ENCODE measurements at places on chromosomes 3 and 15. TPM values are rescaled to one million over a fixed set of nuclear protein-coding genes. Genes with fewer than 3 reads are reported as not detected.

PKM gene
- 200 TPM for total RNA-seq

GRIP2 gene
- total RNA-seq = 0.84 TPM

SUSD5 gene
- 2.0 TPM for total RNA-seq

GRK7 gene
- 0.46 TPM for total RNA-seq

DNAJB11 gene
- 69.9 TPM for total RNA-seq

RYR3 gene
- 7.5 TPM for total RNA-seq

TF gene
- total RNA-seq = 17.0 TPM

- DNase-seq = no peak
Measured at GRCh38 chr15:29092376-29093064, 177.1 kb downstream of the NSMCE3 start.

- DNase-seq = no peak
Measured at GRCh38 chr3:179967622-179968021, 69.1 kb downstream of the PEX5L start.

GRCh38 chr3:55728461-55729100 lies 241.5 kb upstream of the WNT5A start:
- DNase-seq = no peak

DNA sequence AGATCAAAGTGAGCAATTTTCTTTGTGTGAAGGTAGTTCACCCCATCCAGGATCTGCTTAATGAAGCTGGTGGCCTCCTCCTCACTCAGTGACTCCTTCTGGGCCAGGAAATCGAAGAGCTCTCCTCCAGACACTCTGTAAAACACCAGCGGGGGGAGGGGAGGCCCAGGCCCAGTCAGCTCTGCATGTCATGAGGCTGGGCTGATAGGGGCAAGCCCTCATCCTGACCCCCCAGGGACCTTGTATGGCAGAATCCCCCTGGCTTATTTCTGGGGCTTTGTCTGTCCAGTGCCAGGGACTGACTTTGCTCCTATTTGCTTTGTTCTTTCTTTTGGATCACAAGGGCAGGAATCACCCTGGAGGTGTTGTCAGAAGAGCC lies 74.9 kb downstream of the DAPK2 start:
- no peak for DNase-seq

DNA sequence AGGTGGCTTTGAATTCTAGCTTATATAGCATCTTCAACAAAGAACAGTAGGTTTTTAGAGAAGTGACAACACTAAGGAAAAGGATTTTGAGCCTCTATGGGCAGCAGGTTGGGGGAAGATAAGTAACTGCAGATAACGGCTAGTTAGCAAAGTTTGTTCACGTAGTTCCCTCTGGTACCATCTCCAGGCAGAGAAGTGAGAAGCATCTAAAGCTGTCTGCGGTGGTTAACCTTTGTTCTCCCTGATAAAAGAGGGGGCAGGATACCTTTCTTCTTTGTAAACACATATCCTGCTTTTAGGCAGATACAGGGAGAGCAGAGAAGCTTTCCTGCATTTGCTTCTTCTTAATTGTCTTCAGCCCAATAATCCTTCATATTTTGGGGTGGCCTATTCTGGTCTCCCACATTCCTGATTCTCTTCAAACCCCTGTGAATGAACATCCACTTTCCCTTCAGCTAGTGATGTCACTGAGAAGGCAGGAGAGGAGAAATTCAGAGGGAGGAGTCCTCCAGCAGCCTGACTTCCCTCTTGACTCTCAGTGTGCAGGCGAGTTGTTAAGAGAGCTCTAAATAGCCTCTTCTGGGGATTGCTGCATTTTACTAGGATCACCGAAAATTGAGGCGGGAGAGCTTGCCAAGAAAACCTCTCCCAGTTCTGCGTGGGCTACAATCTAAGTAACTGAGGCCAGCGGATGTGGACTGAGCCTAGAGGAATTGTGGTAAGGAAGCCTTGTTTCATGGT lies 393.7 kb upstream of the C2CD4B start:
- DNase-seq = no peak

DNA sequence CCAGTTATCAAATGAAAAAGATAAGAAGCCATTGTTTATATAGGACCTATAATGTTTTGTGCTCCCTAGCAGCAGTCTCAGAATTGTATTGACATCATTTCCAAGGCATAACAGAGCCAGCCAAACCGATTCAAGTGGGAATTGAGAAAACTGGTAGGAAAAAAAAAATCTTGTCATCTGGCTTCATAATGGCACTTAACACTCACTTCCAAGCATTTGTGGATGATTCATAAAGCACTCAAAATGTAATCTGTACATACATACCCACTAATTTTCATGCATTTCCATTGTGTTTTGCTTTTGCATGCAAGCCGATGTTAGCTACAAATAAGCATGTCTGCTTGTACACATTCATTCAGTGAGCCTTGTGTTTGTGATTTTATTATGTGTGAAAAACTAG lies 18.6 kb upstream of the TRPC1 start:
- no peak for DNase-seq

DNA sequence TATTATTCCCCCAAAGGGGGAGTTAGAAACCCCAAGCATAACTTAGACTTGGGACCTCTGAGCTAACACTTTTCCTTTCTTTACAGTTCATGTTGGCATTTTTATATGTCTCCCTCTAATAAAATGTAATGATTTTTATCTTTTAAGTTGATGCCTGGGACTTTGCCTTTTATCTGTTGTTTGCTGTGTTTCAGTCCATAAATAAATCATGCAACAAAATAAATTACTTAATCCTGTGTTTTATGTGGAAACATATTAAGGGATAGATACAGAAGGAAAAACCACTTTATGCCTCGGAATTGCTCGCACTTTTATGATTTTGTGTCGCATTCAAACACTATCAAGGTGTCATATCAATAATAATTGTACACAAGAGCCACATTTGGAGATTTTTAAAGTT lies 93.7 kb upstream of the TBC1D5 start:
- no peak for DNase-seq

- DNase-seq = no peak
Measured at GRCh38 chr3:107543666-107544065, 20.9 kb downstream of the BBX start.

DNA sequence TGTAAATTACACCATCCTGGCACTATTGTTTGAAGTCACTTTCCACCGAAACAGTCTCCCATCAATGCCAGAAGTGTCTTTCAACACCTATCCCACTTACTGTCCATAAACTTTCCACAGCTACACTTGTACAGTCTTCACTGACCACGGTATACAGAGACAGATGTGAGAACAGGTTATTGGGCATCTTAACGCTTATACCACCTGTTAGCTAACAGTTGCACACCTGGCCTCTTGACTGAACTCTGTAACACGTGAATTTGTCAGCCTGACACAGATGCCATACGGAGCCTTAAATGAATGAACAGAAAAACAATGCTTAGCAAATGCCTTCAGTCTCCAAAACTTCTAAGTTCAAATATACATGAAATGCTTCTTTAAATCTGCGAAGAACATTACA lies 440.5 kb downstream of the SHQ1 start:
- no peak for DNase-seq

- DNase-seq = no peak
Measured at GRCh38 chr3:127908951-127909350, 6.1 kb upstream of the KBTBD12 start.

- DNase-seq = no peak
Measured at GRCh38 chr3:30984855-30985749, 90.6 kb upstream of the GADL1 start.

GRCh38 chr3:196273655-196274054 lies 13.9 kb downstream of the PCYT1A start:
- no peak for DNase-seq

GRCh38 chr15:33022629-33023028 lies 171.9 kb downstream of the FMN1 start:
- DNase-seq = no peak

GRCh38 chr3:87053553-87053952 lies 62.6 kb upstream of the VGLL3 start:
- DNase-seq = no peak

DNA sequence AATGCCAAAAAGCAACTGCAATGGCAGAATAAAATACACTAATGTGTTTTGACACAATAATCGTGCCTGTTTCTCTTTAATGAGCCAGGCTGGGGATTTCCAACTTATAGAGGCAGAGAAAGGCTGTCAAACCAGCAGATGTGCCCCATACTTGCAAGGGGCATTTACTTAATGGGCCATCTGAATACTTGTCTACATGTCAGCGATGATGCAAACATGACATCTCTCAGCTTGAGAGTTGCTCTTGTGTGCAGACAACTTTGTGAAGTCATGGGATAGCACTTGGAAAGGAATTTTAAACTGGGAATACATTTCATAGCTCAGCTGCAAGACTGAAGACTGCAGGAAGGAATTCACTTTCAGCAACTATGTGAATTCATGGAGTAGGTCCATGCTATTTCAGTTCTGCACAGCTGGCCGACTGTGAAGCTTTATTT lies 127.4 kb upstream of the ADAMTS9 start:
- DNase-seq = no peak

- DNase-seq = no peak
Measured at GRCh38 chr3:62622553-62623174, 249.3 kb upstream of the FEZF2 start.

DNA sequence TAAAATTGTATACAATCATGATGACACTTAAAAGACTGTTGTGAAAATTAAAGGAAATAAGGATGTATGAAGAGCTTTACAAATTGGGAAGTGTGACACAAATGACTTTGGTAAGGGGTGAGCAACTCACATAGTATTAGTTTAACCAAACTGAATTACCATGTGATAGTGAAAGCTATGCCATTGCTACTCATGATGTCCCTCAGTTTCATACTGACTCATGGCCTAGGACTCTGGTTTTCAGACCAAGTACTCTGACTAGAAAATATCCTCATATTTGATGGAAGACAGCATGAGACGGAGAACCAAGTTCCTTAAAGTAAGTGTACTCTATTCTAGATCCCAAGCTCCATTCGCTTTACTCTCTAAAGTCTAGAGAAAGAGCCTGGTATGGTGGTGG lies 203.2 kb upstream of the ICE2 start:
- no peak for DNase-seq

DNA sequence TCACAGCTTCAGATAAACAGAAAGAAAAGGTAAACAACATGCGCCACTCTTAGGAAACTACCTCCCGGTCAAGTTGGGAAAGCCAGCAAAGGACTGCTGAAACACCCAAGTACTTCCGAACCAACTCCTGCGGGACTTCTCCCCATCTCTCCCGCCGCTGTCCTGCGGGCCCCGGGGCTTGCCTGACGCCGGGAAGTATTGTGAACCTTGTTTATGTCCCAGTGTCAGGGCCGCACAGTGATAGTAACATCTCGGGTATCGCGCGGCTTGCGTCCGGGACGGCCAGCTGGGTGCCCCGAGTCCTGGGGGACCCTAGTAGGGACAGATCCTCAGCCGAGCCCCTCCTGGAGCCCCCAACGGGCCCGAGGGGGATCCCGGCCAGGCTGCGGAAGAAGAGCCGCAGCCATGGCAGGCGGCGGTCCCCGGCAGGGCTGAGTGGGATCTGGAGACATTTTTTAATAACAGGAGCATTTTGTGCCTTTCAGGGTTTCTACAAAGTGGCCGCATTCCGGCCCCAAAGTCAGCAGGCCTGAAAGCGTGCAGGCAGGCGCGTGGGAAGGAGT lies 756 bp downstream of the CLPX start:
- peak; percentile 35 for DNase-seq

- DNase-seq = no peak
Measured at GRCh38 chr3:27990324-27990723, 251.1 kb upstream of the CMC1 start.

- DNase-seq = no peak
Measured at GRCh38 chr3:163779396-163780344, 1298.6 kb downstream of the SI start.

- DNase-seq = no peak
Measured at GRCh38 chr3:128663151-128663550, 12.5 kb upstream of the RPN1 start.

Measured in omental fat pad (tissue), 4 donors.